Mesenchymal stem cell (in vitro differentiated cells and primary cell): ENCODE measurements at places on chromosomes 3 and 15.

DNA sequence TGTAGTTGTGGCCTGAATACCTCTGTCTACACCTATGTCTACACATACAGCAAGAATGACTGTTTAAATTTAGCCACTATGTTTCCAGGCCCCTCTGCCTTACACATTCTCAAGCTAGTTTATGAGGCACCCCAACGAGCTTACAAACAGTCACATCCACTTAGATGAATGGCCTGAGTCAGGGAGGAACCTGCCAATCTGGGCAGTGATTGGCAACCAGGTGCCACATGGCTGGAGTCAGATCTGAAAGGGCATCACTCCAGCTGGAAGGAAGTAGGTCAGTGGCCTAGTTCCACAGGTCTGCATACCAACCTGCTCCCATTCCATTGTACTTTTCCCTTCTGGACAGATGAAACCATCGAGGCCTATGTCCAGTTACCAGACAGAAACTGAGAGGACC, 136.3 kb downstream of the FOXP1 start:
- no peak for DNase-seq

GRCh38 chr3:57118254-57118653, 46.9 kb downstream of the IL17RD start:
- no peak for DNase-seq

DNA sequence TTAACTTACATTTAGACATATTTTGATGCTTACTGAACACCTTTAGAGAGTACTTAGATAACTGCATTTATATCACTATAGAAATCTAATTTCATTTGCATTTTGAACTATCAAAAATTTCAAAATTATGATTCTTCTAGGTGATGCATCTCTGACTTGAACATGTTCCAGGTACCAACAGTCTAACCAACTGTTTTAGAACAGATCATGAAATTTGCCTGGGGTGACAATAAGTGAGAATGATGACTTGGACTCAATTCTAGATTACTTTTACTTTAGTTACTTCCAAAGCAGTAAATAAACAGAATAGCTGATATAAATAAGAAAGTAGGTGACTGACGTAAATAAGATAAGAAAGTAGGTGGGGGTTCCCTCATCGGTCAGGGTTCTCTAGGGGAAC, 307.8 kb downstream of the BCHE start:
- no peak for DNase-seq

GRCh38 chr3:116020495-116020894, 397.2 kb downstream of the GAP43 start:
- DNase-seq = peak; percentile 68

DNA sequence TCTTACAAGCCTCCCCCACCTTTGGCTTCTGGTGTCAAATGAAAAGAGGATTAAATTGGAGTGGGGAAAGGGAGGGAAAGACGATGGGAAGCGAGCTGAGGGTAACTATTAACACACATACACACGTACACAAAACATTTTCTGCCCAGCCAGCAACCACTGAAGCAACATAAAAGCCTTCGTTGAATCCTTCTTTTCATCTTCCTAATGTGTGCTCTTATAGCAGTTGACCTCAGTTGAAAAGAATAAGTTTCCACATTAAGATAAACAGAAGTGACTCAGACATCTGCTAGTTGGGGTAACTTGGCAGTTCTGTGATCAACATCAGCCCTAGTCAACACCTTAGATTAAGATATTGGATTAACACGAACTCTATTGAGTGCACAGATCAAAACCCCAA, 558.5 kb downstream of the MECOM start:
- peak; percentile 65 for DNase-seq

GRCh38 chr3:138257986-138258385, 70.9 kb downstream of the ARMC8 start:
- no peak for DNase-seq

DNA sequence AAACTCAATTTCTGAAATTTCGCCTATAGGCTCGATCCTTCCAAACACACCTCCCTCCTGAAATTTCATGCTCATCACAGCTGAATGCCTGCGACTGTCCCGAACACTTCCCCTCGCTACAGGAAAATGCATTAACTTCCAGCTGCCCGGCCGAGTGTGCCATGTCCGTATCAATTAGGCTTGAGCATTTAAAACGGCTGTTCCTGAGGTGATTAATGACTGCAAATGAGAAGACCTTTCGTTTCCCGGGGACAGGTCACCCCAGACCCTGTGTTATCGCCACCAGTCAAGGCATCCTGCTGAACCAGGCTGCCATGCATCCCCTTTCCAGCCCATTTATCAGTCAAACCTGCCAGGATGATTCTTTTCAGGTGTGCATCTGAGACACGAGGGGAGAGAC, 63.3 kb downstream of the THBS1 start:
- no peak for DNase-seq

- no peak for DNase-seq
Observed at GRCh38 chr3:134859341-134859740, 64.3 kb downstream of the EPHB1 start.

- peak; percentile 33 for DNase-seq
Observed at GRCh38 chr3:141471160-141471559, 15.7 kb upstream of the RASA2 start.

- no peak for DNase-seq
Observed at GRCh38 chr3:186713499-186713898, 3.7 kb upstream of the KNG1 start.

GRCh38 chr15:63226966-63227401, 37.6 kb downstream of the RAB8B start:
- no peak for DNase-seq

DNA sequence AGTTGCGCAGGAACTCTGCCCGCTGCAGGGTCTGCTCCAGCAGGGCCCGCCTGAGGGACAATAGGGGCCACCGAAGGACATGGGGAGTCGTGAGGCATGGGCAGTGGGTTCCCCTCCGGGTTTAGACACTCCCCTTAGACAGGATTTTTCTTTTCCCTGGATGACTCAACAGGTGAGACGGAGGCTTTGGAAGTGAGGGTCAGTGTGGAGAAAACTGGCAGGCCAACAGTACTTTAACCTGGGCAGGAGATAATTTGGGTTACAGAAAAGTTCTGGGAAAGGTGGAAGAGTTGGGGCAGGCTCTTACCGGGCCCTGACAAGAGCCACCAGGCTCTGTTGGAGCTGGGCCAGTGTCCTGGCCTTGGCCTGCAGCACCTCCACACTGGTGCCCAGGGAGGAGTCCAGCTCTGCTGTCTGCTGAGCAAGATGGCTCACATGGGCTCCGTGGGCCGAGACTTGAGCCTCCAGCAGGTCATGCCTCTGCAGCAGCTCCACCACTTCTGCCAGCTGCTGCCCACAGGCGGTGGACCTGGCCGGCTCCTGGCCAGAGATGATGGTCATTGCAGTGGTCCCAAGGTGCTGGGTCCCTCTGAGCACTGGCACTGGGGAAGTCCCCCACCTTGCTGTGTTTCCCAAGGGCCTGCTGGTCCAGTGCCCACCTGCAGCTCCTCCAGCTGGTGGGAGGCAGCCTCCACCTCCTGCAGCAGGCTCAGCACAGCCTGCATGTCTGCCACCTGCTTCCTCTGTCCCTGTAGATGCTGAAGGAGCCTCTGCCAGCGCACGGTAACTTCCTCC, 11.0 kb downstream of the SPTBN5 start:
- DNase-seq = no peak

GRCh38 chr15:69035205-69035917, 20.9 kb downstream of the NOX5 start:
- no peak for DNase-seq

DNA sequence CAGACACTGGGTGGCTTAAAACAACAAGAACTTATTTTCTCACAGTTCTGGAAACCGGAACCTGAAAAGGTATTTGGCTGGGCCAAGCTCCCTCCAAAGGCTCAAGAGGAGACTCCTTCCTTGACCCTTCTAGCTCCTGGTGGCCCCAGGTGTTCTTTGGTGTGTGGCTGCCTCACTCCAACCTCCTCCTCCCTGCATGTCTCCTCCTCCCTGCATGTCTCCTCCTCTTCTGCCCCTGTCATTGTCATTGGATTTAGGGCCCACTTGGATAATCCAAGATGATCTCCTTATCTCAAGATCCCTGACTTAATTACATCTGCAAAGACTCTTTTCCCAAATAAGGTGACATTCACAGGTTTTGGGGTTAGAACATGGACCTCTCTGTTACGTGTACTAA, 69.8 kb upstream of the MFGE8 start:
- DNase-seq = no peak

DNA sequence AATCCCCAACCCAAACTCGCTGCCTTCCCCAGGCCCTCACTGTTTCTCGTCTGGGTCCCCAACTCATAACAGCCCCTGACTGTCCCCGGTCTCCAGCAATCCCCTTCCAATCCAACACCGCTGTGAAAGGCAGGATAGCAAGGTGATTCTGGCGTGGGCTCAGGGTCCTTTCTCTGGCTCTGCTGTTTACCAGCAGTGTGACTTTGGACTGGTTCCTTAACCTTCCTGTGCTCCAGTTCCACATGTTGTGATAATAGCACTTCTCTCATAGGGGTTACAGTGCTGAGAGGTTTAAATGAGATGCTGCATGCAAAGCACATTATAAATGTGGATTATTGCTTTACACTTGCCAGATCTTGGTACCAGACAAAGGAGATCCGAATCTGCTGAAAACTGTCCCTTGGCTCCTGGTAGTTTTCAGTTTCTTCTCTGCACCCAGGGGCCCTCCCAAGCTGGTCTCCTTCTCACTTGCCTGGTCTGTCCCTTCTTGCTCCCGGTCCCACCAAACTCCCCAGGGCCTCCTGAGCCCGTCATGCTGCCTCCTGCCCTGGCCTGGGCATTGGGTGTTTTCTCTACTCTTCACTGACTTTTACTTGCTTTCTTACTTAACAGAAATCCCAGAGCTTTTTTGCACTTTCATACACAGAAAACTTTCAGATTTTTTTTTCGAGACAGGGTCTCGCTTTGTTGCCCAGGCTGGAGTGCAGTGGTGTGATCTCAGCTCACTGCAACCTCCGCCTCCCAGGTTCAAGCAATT, 26.8 kb upstream of the CYP11A1 start:
- DNase-seq = no peak

GRCh38 chr3:99962703-99963102, 145.0 kb downstream of the CMSS1 start:
- peak; percentile 78 for DNase-seq

- no peak for DNase-seq
Observed at GRCh38 chr15:72836676-72837330, 53.2 kb upstream of the ADPGK start.
